Bone marrow (tissue), 2 donors: ENCODE measurements at places on chromosomes 16 and 17.

GRCh38 chr16:53098526-53099317 is 43.9 kb downstream of the CHD9 start:
- peak; percentile 94 for DNase-seq

- DNase-seq = no peak
Observed at GRCh38 chr17:64369007-64369893, 21.4 kb downstream of the PECAM1 start.

DNA sequence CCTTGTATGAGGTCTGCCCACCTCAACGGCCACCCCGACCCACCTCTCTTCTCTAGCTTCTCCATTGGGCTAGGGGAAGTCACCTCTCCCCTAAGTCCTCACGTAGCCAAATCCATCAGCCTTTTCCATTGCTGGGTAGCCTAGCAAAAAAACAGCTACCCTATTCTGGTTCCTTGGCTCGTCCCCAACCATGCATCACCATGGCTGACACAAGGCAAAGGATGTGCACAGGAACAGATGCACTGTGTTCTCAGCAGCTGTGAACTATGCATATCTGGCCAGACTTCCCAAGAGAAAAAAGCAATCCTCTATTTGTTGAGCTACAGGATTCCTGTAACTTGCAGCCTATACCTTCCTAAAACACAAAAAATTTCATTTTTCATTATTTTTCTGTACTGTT is 22.0 kb upstream of the FLCN start:
- no peak for DNase-seq

DNA sequence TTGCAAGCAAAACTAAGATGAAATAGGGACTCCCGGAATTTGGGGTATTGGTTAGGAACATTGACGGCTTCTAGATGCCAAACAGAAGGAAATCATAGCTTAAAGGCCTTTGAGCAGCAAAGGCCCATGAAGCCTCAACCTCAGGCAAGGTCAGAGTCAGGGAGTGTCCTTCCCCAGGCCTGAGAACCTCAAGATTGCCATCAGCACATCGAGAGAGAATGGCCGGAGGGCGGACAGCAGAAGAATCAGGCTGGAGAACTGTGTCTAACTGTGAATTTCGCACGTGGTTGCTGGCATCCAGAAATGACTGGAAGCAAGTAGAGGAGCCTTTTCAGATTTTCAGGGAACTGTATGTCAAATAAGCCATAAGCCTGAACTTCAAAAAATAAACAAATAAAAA is 24.8 kb upstream of the ANKRD40CL start:
- no peak for DNase-seq

DNA sequence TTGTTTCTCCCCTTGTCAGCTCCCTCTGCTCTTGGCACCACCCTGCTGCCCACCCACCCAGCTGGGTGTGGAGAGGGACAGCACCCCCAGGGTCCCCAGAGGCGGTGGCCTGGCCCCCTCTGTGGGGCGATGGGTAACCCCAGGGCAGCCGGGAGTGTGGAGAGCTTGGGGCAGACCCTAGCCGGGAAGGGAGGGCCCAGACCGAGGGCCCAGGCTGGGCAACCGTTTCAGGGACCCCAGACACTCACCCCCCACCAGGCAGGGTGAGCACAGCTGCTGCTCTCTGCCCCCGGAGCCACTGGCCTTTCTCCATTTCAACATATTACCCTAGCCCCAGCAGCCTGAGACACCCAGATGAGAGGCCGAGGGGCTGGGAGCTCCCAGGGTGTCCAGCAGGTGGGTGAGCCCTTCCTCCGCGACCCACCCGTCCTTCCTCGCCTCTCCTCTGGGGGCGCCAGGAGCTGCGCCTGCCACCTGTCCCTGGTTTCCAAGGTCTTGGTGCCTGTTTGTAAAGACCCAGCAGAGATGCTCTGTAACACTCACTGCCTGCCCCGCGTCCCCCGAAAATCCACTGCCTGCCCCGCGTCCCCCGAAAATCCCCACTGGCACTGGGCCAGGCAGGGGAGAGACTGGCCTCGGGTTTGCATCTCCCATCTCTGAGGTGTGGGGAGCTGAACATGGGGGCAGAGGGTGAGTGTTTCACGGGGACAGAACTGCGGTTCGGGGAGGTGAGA is 45.4 kb downstream of the BAHCC1 start:
- no peak for DNase-seq

DNA sequence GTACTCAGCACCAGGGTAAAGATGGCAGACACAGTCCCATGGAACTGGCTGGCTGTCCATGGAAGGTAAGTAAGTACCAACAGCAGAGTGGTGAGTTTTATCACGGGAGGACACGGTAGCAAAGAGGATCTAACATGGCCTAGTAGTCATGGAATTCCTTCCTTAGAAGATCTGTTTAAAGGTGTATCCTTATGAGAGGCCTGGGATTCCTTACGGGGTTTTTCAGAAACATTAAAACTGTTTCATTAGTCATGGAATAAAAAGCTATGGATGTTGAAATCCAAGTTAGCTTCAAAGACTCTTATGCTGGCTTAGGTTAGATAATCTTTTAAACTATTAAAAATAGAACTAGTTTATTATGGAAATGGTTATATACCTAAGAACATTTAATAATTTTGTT is 7.4 kb downstream of the FTO start:
- no peak for DNase-seq

DNA sequence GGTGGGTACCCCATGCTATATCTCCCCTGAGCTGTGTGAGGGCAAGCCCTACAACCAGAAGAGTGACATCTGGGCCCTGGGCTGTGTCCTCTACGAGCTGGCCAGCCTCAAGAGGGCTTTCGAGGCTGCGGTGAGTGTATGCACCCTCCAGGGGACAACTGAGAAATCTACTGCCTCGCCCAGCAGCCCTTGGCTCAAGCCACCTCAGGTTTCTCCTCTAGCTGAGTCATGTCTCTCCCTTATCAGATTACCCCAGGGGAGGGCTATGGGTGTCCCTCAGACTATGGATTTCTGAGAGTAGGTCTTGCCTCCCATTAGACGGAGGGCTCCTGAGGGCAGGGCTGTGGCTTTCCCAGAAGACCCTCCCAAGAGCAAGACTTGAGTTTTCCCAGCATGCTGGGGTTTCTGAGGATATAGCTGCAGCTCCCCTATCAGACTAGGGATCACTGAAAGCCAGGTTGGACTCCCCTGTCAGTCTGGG is 6.7 kb downstream of the NEK8 start:
- DNase-seq = no peak

DNA sequence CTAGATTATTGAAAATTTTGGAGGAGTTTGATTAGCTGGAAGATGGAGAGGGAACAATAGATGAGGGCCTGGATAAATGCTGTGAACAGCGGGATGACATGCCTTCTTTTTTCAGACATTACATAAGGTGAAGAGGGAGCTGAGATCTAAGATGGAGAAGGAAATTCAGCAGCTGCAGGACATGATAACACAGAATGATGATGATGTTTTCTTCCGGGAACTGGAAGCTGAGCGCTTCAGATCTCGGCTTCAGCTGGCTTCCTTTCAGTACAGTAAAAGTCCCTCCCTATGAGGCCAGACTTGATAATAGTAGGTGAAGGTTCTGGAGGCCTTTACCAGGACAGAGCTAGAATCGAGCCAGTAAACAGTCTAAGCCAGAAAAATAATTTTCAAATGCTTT is 30.7 kb downstream of the CEP95 start:
- no peak for DNase-seq

- DNase-seq = no peak
Observed at GRCh38 chr16:89423681-89424260, 66.6 kb downstream of the ANKRD11 start.

GRCh38 chr17:9878786-9879525 is 26.1 kb downstream of the RCVRN start:
- no peak for DNase-seq

DNA sequence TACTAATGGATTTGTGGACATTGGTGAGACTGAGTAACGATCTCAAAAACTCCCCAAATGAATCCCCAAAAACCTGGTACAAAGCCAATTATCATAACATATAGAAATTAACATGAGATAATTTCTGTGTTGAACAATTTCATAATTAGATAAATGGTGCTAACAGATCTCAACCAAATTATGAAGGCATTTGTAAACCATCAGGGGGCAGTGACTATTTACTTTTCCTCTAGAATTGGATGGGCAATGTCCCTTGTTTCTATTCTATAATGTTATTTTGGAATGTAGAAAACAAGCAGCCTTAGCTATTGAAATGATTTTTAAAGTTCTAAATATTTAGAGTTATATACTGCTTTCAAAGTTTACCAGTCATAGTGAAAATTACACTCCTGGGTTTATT is 57.8 kb downstream of the MYH10 start:
- no peak for DNase-seq

GRCh38 chr17:17722081-17722905 is 41.0 kb downstream of the RAI1 start:
- DNase-seq = no peak

- DNase-seq = no peak
Observed at GRCh38 chr16:25092441-25092840, 19.1 kb upstream of the LCMT1 start.

DNA sequence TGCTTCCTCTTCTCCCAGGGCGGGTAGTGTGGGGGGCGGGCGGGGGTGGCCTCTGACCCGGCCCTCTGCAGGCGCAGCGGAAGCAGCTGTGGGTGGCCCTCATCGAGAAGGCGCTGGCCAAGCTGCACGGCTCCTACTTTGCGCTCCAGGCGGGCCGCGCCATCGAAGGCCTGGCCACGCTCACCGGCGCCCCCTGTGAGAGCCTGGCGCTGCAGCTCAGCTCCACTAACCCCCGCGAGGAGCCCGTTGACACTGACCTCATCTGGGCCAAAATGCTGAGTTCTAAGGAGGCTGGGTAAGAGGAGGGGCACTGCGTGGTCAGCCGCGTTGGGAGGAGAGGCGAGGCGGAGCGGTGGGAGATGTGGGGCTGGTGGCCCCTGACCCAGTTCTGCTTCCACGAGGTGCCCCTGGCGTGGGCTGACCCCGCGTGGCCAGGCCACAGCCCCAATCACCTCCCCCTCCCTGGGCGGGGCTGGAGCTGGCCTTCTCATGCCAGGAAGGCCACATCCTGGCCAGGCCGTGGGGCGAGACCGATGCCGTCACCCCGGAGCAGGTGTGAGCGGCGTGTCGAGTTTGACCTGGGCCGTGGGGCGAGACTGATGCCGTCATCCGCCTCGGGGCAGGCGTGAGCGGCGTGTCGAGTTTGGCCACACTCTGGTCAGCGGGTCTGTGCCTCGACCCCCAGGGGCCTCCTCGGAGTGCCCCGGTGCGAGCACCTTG is 10.5 kb upstream of the PRR35 start:
- no peak for DNase-seq

- DNase-seq = no peak
Observed at GRCh38 chr17:33120103-33120502, 128.5 kb downstream of the SPACA3 start.

DNA sequence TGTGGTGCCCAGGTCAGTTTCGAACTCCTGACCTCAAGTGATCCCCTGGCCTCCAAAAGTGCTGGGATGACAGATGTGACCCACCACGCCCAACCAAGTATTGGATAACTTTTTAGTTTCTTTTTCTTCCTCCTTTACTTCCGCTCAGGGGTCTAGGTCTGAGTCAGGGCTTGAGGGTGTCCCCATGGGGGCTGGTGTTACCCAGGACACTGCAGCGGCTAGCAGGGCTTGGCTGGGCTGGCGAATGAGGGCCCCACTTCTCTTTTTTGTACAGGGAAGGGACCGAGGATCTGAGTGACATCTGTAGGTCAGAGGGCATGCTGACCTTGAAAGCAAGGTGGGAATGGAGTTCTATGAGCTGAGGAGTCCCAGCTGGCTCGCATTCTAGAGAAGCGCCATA is 24.9 kb downstream of the RAB11FIP3 start:
- no peak for DNase-seq

DNA sequence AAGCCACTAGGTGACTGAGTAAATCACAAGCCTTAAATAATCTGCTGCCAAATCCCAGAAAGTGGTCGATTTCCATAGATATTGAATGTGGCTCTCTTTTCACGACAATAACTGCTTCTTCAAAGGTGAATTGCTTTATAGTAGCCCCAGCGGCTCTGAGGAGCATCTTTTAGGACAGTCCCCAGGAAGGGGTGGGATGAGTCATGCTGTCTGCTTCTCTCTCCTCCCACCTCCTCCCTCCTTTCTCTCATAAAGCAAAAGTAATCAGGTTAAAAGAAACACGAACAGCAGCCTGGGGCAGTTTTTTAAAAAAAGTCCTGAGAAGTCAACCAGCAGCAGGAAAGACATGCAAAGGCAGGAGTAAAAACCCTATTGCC is 1.8 kb downstream of the KIAA0513 start:
- DNase-seq = peak; percentile 72

- DNase-seq = peak; percentile 11
Observed at GRCh38 chr17:77266891-77267341, 126.1 kb downstream of the SEC14L1 start.

DNA sequence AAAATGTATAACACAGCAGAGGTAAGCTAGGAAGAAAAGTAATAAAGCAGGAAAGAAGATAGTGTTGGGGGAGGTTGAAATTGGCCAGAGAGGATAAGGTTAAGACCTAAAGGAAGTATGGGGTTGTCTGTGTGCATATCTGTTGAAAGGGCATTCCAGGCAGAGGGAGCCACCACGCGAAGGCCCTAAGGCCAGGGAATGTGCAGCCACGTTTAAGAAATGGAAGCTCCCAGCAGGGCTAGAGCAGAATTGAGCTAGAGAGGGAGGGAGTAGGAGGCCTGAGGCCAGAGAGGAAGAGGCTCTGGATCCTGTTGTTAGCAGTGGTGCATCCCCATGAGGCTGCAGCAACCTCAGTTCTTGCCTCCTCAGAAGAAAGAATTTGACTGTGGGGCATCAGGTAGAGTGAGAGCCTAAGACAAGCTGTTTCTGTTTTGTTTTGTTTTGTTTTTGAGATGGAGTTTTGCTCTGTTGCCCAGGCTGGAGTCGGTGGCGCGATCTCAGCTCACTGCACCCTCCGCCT is 59.0 kb upstream of the CACNG5 start:
- DNase-seq = no peak

DNA sequence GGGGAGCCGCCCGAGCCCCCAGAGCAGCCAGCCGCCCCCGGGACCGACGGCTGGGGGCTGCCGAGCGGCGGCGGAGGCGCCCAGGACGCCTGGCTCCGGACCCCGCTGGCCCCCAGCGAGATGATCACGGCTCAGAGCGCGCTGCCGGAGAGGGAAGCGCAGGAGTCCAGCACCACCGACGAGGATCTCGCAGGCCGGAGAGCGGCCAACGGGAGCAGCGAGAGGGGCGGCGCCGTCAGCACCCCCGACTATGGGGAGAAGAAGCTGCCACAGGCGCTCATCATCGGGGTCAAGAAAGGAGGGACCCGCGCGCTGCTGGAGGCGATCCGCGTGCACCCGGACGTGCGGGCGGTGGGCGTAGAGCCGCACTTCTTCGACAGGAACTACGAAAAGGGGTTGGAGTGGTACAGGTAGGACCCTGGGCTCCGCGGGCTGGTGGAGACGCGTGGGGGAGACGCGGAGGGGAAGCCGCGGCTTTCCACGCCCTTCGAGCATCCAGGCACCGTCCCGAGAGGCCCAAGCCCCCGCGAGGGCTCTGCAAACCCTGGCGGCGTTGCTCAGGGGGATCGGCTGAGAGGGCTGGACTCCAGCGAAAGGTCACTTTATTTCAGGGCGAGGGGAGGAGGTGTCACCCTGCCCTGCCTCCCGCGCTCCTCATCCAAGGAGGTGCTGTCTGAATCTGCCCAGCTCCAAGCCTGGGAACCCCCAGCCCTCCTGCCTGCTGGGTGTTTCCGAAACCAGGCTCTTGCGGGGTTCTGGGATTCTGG is 1.2 kb downstream of the HS3ST4 start:
- no peak for DNase-seq

- no peak for DNase-seq
Observed at GRCh38 chr16:2535625-2536013, 2.2 kb upstream of the PDPK1 start.
